Stimulated activated CD8-positive, alpha-beta memory T cell treated with anti-CD3 and anti-CD28 coated beads, Interleukin-2, amount 100 ng/mL, for 1 hour (primary cell): ENCODE measurements at places on chromosomes 6 and 20.

- no peak for DNase-seq
Observed at GRCh38 chr6:83854001-83854501, 891 bp downstream of the RIPPLY2 start.

DNA sequence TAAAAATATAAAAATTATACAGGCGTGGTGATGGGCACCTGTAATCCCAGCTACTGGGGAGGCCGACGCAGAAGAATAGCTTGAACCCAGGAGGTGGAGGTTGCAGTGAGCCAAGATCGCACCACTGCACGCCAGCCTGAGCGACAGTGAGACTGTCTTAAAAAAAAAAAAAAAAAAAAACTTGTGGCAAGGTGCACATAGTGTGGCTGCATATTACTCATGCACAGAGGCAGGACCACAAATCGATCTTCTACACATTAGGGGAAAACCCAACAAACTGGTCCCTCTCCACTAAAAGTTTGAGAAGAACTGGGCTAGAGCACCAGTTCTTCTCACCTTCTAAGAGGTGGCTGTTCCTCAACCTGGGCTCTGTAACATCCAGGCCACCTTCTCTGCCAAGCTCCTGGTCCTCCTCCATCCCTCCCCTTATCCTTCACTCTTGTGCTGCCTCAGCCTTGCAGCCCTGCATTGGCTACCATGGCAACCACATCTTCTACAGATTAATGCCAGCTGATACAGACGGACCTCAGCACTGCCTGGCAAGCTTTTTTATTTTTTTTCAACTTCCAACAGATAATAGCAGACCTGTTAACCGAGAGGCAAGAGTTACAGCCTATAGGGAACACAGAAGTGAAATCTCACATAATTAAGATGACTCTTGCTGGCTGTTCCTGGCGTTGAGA, 88.0 kb downstream of the ATP9A start:
- no peak for DNase-seq

- DNase-seq = no peak
Observed at GRCh38 chr20:49562311-49563014, 5.5 kb downstream of the PTGIS start.

- no peak for DNase-seq
Observed at GRCh38 chr20:22630701-22631100, 46.3 kb upstream of the FOXA2 start.
